ENCODE measurements at places on chromosomes 12 and 14. TPM values are rescaled to one million over a fixed set of nuclear protein-coding genes. Genes with fewer than 3 reads are reported as not detected.

- no peak for DNase-seq
Measured at GRCh38 chr12:68773582-68773981, 27.6 kb downstream of the SLC35E3 start.

- peak; percentile 52 for DNase-seq
Measured at GRCh38 chr12:12562016-12562483, 613 bp downstream of the DUSP16 start.

DNA sequence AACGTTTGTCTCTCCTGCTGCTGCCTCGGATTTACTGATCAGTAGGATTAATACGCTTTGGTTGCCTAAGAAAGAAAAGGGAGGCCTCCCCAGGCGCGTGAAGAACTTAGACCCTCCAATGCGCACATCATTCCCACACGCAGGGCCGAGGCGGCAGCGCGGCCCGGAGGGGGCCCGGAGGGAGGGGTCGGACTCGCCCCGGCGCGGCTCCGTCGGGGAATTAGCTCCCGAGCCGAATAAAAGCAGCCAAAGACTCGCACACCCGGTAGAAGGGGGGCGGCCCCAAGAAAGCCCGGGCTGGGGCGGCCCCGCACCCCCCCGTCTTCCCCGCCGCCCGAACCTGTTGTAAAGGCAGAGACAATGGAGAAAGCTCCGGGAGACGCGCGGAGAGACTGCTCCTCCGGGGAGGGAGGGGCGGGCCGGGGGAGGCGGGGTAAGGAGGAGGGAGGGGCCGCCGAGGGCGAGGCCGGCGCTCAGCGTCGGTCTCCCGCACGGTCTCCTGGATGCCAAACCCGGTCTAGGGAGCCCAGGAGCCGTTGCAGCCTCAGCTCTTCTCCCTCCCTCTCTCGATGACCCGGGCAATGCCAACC lies at the start of gene NELL2:
Gene NELL2 (minus strand): TSS at position 362 of the 590 bp plus-strand sequence. CDS start 446 bp downstream, outside the sequence.
- DNase-seq: peak; percentile 40

DNA sequence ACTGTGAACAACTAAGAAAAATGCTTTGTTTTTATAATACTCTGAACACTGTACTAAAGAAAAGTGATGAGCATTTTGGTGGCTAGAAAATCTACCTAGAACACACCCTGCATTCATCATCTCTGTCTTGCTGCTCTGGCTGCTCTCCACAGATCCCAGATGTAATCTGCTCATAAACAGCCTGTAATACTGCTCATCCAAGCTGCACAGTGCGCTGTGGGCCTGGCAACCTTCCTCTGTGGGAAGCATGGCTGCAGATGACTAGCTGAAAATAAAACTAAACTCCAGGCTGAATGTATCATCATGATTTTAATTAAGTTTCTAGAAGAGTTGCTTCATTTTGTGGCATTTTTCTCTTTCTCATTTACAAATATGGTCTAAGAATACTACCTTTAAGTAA lies 200.7 kb downstream of the SLC2A13 start:
- peak; percentile 72 for DNase-seq

GRCh38 chr14:100035700-100036099 lies 29.5 kb upstream of the EVL start:
- DNase-seq: no peak

- peak; percentile 49 for DNase-seq
Measured at GRCh38 chr12:50275556-50275955, 7.8 kb downstream of the LIMA1 start.

DNA sequence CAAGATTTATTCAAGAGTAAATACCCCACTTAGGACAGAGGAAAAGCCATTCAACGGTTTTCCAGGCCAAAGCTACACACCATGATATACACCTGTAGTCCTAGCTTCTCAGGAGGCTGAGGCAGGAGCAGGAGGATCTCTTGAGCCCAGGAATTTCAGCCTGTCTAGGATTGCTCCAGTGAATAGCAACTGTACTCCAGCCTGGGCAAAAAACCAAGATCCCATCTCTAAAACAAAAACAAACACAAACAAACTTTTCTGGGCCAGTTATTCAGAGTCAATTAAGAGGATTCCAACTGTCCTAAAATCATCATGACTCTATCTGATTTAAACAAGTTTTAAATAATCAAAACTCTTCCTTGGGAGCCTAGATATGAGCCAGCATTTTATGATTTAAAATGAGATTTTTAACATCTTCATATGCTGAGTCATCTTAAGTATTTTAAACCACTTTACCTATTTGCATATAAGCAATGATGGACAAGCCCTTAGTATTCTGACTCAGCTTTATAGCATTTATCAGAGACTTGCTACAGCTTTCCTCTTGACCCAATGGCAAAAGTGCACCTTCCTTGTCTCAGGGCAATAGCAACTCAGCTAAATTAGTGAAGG lies 77.1 kb downstream of the KCNMB4 start:
- no peak for DNase-seq

DNA sequence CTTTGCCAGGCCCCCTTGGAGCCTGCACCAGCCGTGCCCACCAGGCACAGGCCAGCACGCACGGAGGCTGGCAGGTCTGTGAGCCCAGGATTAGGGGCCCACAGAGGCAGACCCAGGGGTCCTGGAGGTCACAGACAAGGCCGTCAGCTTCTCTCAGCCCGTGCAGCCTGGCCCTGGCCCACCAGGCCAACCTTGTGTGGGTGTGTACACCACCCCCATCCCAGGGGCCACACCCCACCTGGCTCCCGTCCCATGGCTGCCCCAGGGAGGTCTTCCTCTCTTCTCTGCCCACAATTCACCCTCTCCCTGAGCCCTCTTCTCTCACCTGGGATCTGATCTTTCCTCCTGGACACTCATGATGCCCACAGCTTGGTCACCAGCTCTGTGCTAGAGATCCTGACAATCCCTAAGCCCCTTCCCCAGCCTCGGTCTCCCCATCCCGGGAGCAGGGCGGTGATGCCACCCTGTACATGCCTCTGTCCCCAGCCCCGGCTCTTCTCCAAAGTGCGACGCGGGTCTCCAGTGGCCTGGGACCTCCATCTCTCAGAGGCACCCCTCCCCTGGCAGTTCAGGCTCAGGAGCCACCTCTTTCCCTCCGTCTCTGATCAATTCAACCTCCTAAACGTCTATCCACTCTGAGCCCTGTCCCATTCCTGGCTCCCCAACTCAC lies 31.1 kb upstream of the GPR132 start:
- DNase-seq: no peak

- DNase-seq: no peak
Measured at GRCh38 chr12:123833830-123834229, 71.7 kb downstream of the DNAH10 start.

DNA sequence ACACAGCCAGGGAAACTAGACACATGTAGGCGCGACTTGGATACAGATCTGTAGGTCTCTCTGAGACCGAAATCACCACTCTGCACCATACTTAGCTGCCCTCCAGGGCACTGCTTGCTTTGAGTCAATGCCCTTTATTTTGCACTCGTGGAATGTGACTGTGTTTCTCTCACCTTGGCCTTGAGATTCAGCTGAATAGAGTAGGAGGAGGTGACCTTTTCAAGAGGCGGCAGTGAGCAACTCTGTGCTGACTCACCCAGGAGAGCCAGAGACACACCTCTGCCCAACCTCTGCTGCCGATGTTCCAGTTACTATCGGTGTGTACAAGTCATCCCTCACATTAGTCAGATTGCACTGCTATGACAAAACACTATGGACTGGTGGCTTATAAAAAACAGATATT lies 583.4 kb downstream of the VRK1 start:
- DNase-seq: no peak

- no peak for DNase-seq
Measured at GRCh38 chr14:87840906-87841305, 152.1 kb downstream of the GALC start.

GRCh38 chr12:71415336-71416231 lies 24.0 kb upstream of the LGR5 start:
- no peak for DNase-seq

DNA sequence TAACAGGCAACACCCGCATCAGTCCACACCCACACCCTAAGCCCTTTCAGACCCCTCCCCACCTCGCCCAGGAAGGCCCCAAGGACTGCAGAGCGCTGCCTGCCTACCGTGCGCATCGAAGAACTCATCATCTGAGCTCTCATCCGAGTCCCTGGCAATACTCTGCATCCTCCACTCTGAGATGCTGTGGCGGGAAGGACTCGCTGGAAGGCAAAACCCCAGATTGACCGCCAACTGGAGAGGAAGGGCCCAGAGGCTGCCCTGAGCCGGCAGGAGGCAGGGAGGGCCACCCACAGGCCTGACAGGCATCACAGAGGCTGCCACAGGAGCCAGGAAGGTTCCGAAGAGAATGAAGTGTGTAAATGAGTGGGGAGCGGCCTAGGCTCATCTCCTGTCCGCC lies 23.8 kb downstream of the ARL6IP4 start:
- DNase-seq: no peak

- DNase-seq: peak; percentile 91
Measured at GRCh38 chr12:105523164-105524057, 192.9 kb downstream of the C12orf75 start.

- no peak for DNase-seq
Measured at GRCh38 chr12:50508970-50509663, 4.3 kb downstream of the DIP2B start.

DNA sequence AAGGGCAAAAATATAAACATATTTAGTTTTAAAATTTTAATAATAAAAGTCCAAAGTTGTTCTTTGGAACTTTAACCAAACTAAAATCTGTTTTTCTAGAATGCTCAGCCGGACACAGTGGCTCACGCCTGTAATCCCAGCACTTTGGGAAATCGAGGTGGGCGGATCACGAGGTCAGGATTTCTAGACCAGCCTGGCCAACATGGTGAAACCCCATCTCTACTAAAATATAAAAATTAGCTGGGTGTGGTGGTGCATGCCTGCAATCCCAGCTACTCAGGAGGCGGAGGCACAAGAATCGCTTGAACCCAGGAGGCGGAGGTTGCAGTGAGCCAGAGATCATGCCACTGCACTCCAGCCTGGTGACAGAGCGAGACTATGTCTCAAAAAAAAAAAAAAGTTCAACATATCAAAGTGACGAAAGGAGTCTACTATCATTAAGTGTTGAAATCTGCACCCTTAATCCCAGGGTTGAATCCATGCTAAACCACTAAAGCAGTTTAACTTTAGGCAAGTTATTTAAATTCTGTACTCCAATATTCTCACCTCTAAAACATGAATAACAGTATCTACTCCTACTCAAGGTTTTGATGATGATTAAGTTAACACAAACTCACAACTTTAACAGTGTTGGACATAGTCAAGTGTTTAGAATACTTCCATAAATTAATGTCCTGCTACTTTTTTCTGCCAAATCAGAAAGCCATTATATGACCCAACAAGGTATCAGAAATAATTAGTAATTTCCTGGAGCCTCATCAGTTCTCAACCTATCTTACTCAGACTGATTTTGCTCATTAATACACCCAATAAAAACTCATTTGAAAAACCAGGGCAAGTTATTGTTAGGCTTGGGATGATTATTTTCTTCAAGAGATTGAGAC lies 11.0 kb downstream of the HNRNPC start:
- DNase-seq: no peak

- DNase-seq: no peak
Measured at GRCh38 chr12:32290411-32290810, 108.9 kb upstream of the FGD4 start.

DNA sequence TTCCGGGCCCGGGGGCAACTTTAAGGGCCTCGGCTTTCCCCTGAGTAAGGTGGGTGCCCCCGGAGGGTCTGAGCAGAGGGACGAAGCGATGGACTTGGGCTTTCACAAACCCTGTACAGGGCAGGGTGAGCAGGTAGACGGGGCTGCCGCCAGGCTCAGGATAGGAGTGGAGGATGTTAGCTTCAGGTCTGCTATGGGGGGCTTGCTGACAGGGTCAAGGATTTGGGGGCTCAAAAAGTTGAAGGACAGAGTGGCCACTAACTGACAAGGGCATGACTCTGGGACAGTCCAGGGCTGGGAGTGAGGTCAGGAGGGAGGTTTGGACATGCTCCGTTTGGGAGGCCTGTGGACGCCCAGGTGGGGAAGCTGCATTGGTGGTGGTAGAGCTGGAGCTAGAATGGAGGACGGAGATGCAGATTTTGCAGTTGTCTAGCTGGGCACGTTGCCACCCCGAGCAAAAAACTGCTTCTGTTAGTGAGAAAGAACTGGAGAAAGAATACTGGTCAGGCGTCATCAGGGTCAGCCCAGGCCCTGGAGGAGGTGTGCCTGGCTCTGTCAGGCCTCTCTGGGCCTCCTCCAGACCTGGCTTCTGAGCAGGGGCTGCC lies 113.3 kb downstream of the ADGRD1 start:
- no peak for DNase-seq

GRCh38 chr12:92218394-92219077 lies 72.9 kb upstream of the BTG1 start:
- DNase-seq: no peak

DNA sequence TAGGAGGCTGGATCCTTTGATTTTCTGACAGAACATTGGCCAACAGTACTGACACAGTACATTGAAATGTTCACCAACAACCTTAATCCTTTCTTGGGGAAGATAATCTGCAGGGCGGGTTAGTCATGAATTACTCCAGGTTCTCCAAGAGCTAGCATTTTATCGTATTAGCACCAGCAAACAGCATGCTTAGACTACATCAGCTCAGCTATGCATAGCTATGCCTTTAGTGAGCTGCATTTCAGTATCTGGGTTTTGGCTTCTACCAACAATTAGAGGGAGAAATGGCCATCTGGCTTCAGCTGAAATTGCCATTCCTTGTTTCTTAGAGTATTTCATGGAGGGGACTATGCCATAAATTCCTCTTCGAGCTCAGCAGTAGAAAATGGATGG lies 33.8 kb downstream of the SAMD4A start:
- DNase-seq: no peak

- DNase-seq: no peak
Measured at GRCh38 chr14:76375947-76376404, at the start of gene ESRRB. ESRRB (plus strand) TSS chr14:76376137; CDS start chr14:76376402, 265 bp downstream.

DNA sequence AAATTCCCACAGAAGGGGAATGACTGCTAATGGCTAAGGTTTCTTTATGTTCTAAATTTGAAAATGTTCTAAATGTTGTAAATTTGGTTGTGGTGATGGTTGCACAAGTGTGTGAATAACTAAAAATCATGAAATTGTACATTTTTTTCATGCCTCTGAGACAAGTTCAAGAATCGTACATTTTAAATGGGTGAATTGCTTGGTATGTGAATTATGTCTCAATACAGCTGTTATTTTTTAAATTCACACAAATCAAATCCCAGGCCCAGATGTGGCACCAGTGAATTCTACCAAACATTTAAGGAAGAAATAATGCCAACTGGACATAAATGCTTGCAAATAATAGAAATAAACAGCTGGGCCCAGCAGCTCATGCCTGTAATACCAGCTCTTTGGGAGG lies 28.6 kb upstream of the RND1 start:
- no peak for DNase-seq

- no peak for DNase-seq
Measured at GRCh38 chr14:92413379-92413778, 90.4 kb downstream of the SLC24A4 start.

- no peak for DNase-seq
Measured at GRCh38 chr14:42980419-42980818, 1373.7 kb downstream of the LRFN5 start.

- no peak for DNase-seq
Measured at GRCh38 chr12:13230500-13230899, 34.0 kb downstream of the EMP1 start.

GRCh38 chr12:112347581-112347982 lies 34.6 kb downstream of the HECTD4 start:
- no peak for DNase-seq

Gene CLEC9A
- total RNA-seq: not detected

Gene BIN2
- 1.5 TPM for total RNA-seq

Gene TMEM253
- 0.43 TPM for total RNA-seq

Gene SIRT4
- total RNA-seq: 8.6 TPM

Gene TMEM52B
- not detected for total RNA-seq

Gene KRT82
- not detected for total RNA-seq

Gene EML1
- 39.5 TPM for total RNA-seq

Gene KRAS
- total RNA-seq: 9.7 TPM

Gene LPAR5
- 7.3 TPM for total RNA-seq

Gene KCNMB4
- total RNA-seq: 1.2 TPM

Gene BEST3
- 0.48 TPM for total RNA-seq

Gene MYL2
- 13,587 TPM for total RNA-seq
